Fibroblast of lung (primary cell): ENCODE measurements at places on chromosomes 5 and 9. TPM values are rescaled to one million over a fixed set of nuclear protein-coding genes. Genes with fewer than 3 reads are reported as not detected.

PTGES gene
- total RNA-seq: 9.6 and 16.7 TPM in 2 replicates

SOX30 gene
- total RNA-seq: under 0.01 TPM in 1 of 2 replicates, not detected in the other

ITK gene
- 0.17 TPM in 1 of 2 replicates, not detected in the other for total RNA-seq

NTRK2 gene
- 0.26 and 0.66 TPM in 2 replicates for total RNA-seq

TAF11L9 gene
- not detected in 2 replicates for total RNA-seq

C1QTNF3 gene
- 1.0 and 1.2 TPM in 2 replicates for total RNA-seq

CDH6 gene
- 9.8 and 10.4 TPM in 2 replicates for total RNA-seq

SLC25A2 gene
- total RNA-seq: 0.66 TPM in 1 of 2 replicates, not detected in the other

TAF11L11 gene
- total RNA-seq: not detected in 2 replicates

TRMT10B gene
- 3.9 and 5.6 TPM in 2 replicates for total RNA-seq

CYLC2 gene
- total RNA-seq: not detected in 2 replicates

IL4 gene
- not detected in 2 replicates for total RNA-seq

RORB gene
- 2.1 and 4.3 TPM in 2 replicates for total RNA-seq

KIF20A gene
- 1.8 and 23.8 TPM in 2 replicates for total RNA-seq

GALNT12 gene
- total RNA-seq: 18.2 and 27.2 TPM in 2 replicates

FBN2 gene
- total RNA-seq: 9.0 and 80.1 TPM in 2 replicates

CNTNAP3 gene
- under 0.01 TPM in 1 of 2 replicates, not detected in the other for total RNA-seq

THOC3 gene
- 14.4 and 29.6 TPM in 2 replicates for total RNA-seq

PCDHB14 gene
- 0.77 and 1.7 TPM in 2 replicates for total RNA-seq

PDGFRB gene
- 151 and 231 TPM in 2 replicates for total RNA-seq
